PC-9 (cell line): ENCODE measurements at places on chromosomes 12 and 14. TPM values are rescaled to one million over a fixed set of nuclear protein-coding genes. Genes with fewer than 3 reads are reported as not detected.

GRCh38 chr12:68856510-68856909 lies 48.5 kb downstream of the MDM2 start:
- H3K4me3 ChIP-seq, result no peak overlapping the region
- no peaks in the 10 kb centered on the region for H3K27me3 ChIP-seq
- no peaks in the 10 kb centered on the region for H3K36me3 ChIP-seq
- no peaks in the 10 kb centered on the region for H3K4me1 ChIP-seq

- H3K4me3 ChIP-seq, result no peak overlapping the region
- no peaks in the 10 kb centered on the region for H3K4me1 ChIP-seq
- no peak for DNase-seq
- no peaks in the 10 kb centered on the region for H3K27me3 ChIP-seq
These were observed 175.4 kb upstream of the PELI2 start for GRCh38 chr14:55942826-55943225.

SRSF9 gene
- total RNA-seq, result 231 and 253 TPM in 2 replicates

- no peak overlapping the region for H3K4me3 ChIP-seq
- no peak overlapping the region for H3K27ac ChIP-seq
- H3K4me1 ChIP-seq, result peaks cover 14% of the 10 kb centered on the region
- DNase-seq, result no peak
- peaks cover 21% of the 10 kb centered on the region; the same call in 1 of the 2 replicates for H3K36me3 ChIP-seq
- H3K27me3 ChIP-seq, result no peaks in the 10 kb centered on the region
These were observed 78.6 kb downstream of the DAAM1 start for GRCh38 chr14:59267046-59267445.

- no peaks in the 10 kb centered on the region for H3K36me3 ChIP-seq
- peaks cover 66% of the 10 kb centered on the region for H3K4me1 ChIP-seq
- DNase-seq, result peak; percentile 98
- H3K4me3 ChIP-seq, result peak within 1 kb of the TSS; percentile 93
- H3K27me3 ChIP-seq, result no peaks in the 10 kb centered on the region
These were observed at the start of gene PKP2 for GRCh38 chr12:32896432-32897280. Gene PKP2 (minus strand): TSS chr12:32896777. CDS start chr12:32896731, 46 bp downstream.

- peaks cover 19% of the 10 kb centered on the region for H3K4me1 ChIP-seq
- no peak overlapping the region for H3K4me3 ChIP-seq
- no peak for DNase-seq
- 0 out of 2 replicates have a peak, but pooled peaks cover 5% of the 10 kb centered on the region for H3K36me3 ChIP-seq
These were observed 1.8 kb upstream of the FRS2 start for GRCh38 chr12:69468237-69469026.

- no peak overlapping the region for H3K27ac ChIP-seq
- no peak for DNase-seq
- H3K4me3 ChIP-seq, result no peak overlapping the region
- H3K27me3 ChIP-seq, result no peaks in the 10 kb centered on the region
- no peaks in the 10 kb centered on the region for H3K36me3 ChIP-seq
- no peaks in the 10 kb centered on the region for H3K4me1 ChIP-seq
These were observed 195.0 kb upstream of the FOXG1 start for GRCh38 chr14:28571636-28572035.

GRCh38 chr12:106976668-106977067 lies 10.3 kb downstream of the MTERF2 start:
- H3K36me3 ChIP-seq, result peaks cover 8% of the 10 kb centered on the region; the same call in 1 of the 2 replicates
- peaks cover 13% of the 10 kb centered on the region for H3K4me1 ChIP-seq
- H3K27me3 ChIP-seq, result no peaks in the 10 kb centered on the region
- no peak for DNase-seq
- no peak overlapping the region for H3K4me3 ChIP-seq

DNA sequence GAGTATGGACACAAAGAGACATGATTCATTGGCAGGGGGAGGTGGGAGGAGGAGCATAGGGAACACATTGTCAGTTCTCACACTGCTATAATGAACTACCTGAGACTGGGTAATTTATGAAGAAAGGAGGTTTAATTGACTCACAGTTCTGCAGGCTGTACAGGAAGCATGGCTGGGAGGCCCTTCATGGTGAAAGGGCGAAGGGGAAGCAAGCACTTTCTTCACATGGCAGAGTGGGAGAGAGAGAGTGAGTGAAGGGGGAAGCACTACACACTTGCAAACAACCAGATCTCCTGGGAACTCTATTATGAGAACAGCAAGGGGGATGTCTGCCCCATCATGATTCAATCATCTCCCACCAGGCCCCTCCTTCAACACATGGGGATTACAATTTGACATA lies 391.8 kb downstream of the BMP4 start:
- H3K27me3 ChIP-seq, result no peaks in the 10 kb centered on the region
- H3K4me3 ChIP-seq, result no peak overlapping the region
- H3K36me3 ChIP-seq, result no peaks in the 10 kb centered on the region

PMCH gene
- total RNA-seq, result not detected in 2 replicates
